ENCODE measurements at places on chromosomes 6 and 20.

GRCh38 chr20:33567949-33568348, 78.1 kb downstream of the CBFA2T2 start:
- DNase-seq, result no peak

DNA sequence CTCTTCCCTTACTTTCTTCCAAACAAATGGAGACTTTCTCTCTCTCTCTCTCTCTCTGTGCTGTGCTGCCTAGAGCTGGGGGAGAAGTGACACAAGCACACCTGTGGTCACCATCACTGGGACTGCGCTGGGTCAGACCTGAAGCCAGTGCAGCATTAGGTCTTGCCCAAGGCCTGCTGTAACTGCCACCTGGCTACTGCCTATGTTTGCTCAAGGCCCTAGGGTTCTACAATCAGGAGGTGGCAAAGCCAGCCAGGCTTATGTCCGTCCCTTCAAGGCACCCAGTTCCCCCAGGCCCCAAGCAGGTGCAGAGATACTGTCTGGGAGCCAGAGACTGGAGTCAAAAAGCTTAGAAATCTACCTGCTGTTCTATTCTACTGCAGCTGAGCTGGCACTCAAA, 49.4 kb upstream of the TOP1 start:
- no peak for DNase-seq

DNA sequence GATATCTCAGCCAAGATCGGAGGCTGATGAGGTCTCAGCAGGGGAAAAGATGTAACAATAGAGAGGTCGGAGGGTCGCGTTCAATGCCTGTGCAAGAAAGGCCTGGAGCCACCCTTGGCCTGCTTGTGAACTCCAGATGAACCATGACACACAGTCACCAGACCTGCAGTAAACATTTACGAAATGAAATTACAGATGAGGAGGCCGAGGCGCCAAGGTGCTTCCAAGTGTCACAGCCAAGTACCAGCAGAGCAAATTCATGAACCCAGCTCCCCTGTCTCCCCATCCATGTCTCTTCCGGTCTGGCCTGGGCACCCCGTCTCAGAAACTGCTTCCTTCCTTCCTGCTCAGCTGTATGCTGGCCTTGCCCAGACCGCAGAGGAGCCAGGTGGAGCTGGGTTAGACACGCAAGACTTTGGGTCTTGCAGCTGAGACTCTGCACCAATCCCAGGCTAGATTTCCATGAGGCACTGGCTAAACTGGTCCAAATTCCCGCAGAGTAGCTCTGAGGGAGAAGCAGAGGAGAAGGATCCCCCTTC, 48.1 kb downstream of the CHMP4B start:
- DNase-seq, result no peak

DNA sequence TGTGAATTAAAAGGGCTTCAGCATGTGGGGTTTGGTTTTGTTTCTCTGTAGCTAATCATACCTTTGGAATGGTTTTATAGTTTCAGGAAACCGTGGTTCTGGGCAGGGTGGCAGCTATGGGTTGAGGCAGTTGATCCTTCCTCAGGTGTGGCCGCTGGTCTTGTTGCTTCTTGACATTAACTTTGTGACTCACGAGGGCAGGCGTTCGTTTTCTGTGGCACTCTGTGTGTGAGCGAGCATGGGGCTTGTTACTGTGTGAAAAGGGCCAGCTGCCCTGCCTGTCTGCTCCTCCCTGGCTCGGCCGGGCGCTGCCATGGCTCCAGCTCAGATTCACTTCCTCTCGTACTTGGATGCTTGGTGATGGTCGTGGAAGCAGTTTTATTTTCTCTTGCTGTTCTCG, 16.2 kb downstream of the DNAJC5 start:
- DNase-seq, result no peak

GRCh38 chr20:1827974-1828785, 67.0 kb upstream of the SIRPA start:
- no peak for DNase-seq

GRCh38 chr20:3364323-3365013, 43.0 kb downstream of the DNAAF9 start:
- DNase-seq, result no peak

GRCh38 chr6:38687043-38687353, 15.9 kb downstream of the GLO1 start:
- DNase-seq, result no peak

- DNase-seq, result no peak
Observed at GRCh38 chr6:127459231-127459641, at the start of gene KIAA0408. Gene KIAA0408, minus strand, starts transcription at chr6:127459389. Its CDS starts 5,408 bp downstream, at chr6:127453981.

- no peak for DNase-seq
Observed at GRCh38 chr6:22024973-22025467, 271.8 kb downstream of the PRL start.

DNA sequence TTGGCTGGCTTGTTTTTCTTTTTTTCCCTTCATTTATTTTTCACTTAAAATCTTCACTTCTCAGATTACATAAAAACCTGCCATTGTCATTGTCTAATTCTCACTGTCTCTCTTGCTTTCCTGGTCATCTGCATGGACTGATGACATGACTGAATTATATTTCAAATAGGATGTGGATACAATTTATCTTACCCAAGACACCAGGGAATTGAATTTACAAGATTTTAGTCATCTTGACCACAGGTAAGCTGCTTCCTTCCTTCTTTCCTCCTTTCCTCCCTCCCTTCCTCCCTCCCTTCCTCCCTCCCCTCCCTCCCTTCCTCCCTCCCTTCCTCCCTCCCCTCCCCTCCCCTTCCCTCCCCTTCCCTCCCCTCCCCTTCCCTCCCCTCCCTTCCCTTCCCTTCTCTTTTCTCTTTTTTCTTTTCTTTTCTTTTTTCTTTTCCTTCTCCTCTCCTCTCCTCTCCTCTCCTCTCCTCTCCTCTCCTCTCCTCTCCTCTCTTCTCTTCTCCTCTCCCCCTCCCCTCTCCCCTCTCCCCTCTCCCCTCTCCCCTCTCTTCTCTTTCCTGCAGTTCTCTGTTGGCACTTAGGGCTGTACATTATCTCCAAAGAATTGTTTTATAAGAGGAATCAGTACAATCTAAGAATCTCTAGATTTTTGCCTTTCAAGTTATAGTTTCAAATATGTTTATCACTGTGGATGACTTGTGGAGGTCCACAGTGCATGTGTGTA, 171.5 kb downstream of the CARMIL1 start:
- DNase-seq, result no peak

DNA sequence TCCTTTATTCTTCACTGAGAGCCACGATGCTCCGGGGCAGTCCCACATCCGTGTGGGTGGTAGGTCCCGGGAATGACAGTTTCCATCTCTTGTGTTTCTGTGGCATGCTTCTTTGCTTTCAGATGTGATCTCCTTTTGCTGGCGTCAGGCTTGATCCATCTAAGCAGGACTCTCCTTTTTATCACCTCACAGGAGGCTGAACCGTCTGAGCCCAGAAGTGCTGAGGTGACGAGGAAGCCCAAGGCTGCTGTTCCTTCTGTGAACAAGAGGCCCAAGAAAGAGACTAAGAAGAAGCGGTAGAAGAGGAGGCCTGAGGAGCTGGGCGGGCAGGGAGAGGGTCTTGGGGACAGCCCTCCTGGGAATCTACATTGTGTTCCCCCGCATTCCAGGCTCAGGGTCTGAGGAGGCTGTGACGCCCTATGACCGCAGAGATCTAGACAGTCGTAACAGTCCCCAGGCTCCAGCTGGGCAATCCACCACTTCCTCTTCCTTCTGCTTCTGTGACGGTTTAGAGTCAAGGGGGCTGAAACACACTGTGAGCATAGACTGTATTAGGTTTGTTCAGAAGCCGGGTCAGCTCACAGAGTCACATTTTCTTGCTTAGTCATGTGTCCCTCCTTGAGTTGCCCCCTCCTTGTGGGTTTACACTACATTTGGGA, 26.8 kb downstream of the MANBAL start:
- DNase-seq, result no peak

DNA sequence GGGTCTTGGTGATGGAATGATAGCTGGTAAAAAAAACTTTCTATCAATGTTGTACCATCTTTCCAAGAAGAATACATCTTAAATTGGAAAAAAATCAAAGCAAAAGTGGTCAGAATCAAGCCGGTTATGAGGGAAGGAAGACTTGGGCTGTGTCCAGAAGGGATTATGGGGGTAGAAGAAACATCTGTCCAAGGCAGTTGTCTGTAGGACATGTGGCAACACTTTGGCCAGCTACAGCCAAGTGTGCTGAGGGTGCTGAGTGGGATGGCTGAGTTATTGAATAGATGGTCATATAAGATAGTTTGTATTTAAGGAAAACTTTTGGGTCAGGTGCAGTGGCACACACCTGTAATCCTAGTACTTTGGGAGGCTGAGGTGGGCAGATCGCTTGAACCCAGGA, 38.4 kb downstream of the INSM1 start:
- DNase-seq, result no peak

- DNase-seq, result no peak
Observed at GRCh38 chr6:104711371-104711770, 148.3 kb downstream of the HACE1 start.

DNA sequence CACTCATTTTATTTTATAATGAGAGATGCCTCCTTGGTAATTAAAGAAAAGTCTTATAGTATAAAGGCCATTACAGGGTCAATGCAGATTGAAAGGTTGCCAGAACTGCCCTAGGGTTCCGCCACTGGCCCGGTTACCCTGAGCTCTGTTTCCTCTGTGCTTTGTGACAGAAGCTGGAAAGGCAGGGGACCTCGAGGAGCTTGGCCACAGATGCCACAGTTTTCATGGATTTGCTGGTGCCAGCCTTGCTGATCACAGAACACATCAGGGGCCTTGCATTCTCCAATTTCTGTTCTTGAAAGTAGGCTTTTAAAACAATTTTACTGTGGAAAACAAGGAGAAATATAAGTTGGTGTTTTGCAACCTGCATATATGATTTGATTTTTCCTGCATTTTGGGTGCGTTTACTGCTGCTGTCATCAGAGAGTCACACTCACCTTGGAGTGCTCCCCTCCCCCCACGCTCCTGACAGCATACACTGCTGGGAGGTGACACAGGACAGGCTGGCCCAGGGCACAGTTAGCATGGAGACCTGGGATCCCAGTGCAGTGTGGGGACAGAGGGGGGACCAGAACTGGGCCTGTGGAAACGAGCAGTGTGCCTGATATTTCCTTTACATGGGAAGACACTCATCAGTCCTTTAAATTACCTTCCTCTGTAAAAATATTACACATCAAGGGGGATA, 142.8 kb downstream of the CFAP61 start:
- DNase-seq, result no peak

DNA sequence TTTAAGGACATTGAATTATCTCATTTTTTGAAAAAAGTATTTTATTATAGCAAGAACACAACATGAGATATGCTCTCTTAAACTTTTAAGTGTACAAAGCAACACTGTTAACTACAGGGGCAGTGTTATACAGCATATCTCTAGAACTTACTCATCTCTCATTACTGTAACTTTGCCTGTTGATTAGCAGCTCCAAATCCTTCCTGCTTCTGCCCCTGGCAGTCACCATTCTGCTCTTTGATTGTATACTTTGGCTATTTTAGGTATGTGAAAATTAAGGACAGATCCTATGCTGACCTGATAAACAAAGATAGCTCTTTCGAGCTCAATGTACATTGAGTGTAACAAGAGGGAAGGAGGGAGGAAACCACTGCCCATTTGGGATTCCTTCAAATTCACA, 1349.8 kb upstream of the GJE1 start:
- no peak for DNase-seq

GRCh38 chr20:42095221-42095620, 477.0 kb upstream of the CHD6 start:
- no peak for DNase-seq
